ENCODE measurements at places on chromosomes 4 and X. TPM values are rescaled to one million over a fixed set of nuclear protein-coding genes. Genes with fewer than 3 reads are reported as not detected.

Gene KCTD8
- polyA plus RNA-seq, result 0.17 TPM

- DNase-seq, result no peak
Measured at GRCh38 chr4:101145021-101145420, 202.3 kb downstream of the PPP3CA start.

- no peak for DNase-seq
Measured at GRCh38 chr4:4296283-4296846, 6.3 kb downstream of the ZBTB49 start.

DNA sequence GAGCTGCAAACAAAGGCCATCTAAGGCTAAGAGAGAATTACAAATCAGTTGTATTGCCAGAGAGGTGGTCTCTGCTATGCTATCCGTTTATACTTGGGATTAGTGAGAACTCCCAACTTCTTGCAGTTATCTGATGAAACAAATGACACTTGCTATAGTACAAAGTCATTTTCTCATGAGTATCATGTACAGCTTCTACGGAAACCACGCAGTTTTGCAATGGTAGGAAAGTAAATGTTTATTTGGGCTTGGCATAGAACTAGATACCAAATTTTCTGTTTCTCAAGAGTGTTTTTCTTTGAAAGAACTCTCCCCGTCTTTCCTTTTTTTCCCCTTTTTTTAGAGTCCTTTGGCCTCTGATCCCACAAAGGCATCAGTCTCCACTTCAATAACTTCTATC is 128.2 kb upstream of the ENPEP start:
- DNase-seq, result no peak

Gene MAGED4B
- polyA plus RNA-seq, result 66.9 TPM

GRCh38 chr4:80185787-80186548 is 11.3 kb upstream of the PRDM8 start:
- DNase-seq, result no peak

GRCh38 chrX:71171110-71171801 is 26.6 kb downstream of the NLGN3 start:
- no peak for DNase-seq

DNA sequence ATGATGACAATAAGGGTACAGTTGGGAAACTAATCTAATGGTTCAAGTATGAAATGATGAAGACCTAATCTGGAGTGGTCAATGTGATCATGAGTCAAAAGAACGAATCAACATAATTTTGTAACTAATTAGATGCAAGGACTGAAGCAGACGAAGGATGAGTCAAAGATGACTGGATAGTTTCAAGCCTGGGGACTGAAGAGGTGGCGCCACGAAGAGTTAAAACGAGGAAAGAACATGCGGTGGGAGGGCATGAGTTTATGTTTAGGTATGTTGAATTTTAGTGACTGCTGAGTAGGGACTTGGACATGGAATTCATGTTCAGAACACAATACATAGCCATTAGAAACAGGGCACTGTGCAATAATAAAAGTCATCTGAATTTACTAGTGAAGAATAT is 221.5 kb upstream of the FAM241A start:
- no peak for DNase-seq

Gene ZDHHC9
- polyA plus RNA-seq, result 36.4 TPM

DNA sequence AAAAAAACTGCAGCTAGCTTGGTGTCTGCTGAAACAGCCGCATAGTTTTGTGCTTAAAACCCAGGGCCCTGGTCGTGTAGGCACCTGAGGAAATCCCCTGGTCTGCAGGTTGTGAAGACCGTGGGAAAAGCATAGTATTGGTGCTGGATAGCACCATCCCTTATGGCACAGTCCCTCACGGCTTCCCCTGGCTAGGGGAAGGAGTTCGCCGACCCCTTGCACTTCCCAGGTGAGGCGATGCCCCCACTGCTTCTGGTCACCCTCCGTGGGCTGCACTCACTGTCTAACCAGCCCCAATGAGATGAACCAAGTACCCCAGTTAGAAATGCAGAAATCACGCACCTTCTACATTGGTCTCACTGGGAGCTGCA is 1105.1 kb downstream of the STPG2 start:
- DNase-seq, result no peak
